ENCODE measurements at places on chromosomes 16 and 17. TPM values are rescaled to one million over a fixed set of nuclear protein-coding genes. Genes with fewer than 3 reads are reported as not detected.

GRCh38 chr17:54408731-54409130 is 491.9 kb upstream of the TOM1L1 start:
- no peaks in the 10 kb centered on the region for H3K36me3 ChIP-seq
- H3K27me3 ChIP-seq, result no peaks in the 10 kb centered on the region
- H3K4me1 ChIP-seq, result no peaks in the 10 kb centered on the region
- no peak for DNase-seq

DNA sequence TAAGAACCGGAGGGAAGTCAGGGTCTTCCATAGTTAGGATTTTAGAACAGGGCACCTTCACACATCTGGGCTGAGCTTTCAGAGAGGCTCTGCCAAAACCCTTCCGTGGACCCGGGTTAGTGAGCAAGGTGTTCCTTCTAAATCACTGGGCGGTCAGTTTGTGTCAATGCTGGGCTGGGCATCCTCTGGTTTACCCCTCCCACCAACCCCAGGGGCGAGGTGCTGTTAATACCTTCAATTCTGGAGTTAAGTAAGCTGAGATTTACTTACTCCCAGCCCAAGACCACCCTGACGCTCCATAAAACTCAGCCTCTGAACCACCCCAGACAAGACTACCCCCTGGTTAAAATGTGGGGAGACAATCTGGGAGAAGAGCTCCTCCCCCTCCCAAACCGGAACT is 1.0 kb downstream of the TMEM92 start:
- H3K27ac ChIP-seq, result no peak overlapping the region
- DNase-seq, result no peak
- peaks cover 9% of the 10 kb centered on the region for H3K4me1 ChIP-seq
- peaks cover 28% of the 10 kb centered on the region for H3K27me3 ChIP-seq
- H3K36me3 ChIP-seq, result no peaks in the 10 kb centered on the region

- H3K27me3 ChIP-seq, result peaks cover 10% of the 10 kb centered on the region
- DNase-seq, result peak; percentile 67
- peaks cover 8% of the 10 kb centered on the region for H3K4me1 ChIP-seq
- H3K36me3 ChIP-seq, result peaks cover 2% of the 10 kb centered on the region
- H3K27ac ChIP-seq, result no peak overlapping the region
Observed at GRCh38 chr16:89574681-89575246, 794 bp upstream of the CPNE7 start.

DNA sequence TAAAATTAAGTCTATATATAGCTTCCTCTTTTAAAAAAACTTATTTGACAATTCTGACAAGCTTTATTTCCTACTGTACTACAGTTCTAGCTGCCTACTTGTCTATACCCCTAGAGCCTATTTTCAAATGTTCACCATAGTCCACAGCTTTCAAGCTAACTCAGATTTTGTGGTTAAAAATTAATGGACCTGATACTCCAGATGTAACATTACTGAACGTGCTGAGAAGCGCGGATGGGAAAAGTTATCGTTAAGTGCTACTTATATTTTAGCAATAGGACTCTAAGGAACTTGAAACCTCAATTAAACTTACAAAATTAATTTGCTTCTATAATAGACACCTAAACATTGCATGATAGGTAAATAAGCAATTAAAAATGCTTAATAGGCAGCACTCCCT is 31.2 kb downstream of the GNA13 start:
- no peak for DNase-seq
- H3K36me3 ChIP-seq, result peaks cover 40% of the 10 kb centered on the region
- peaks cover 79% of the 10 kb centered on the region for H3K4me1 ChIP-seq
- no peaks in the 10 kb centered on the region for H3K27me3 ChIP-seq

GRCh38 chr16:85521552-85522307 is 91.4 kb upstream of the GSE1 start:
- no peak for DNase-seq
- no peak overlapping the region for H3K27ac ChIP-seq
- H3K4me3 ChIP-seq, result no peak overlapping the region
- H3K27me3 ChIP-seq, result no peaks in the 10 kb centered on the region
- no peaks in the 10 kb centered on the region for H3K4me1 ChIP-seq

GRCh38 chr17:74192950-74193781 is 10.3 kb upstream of the RPL38 start:
- H3K27me3 ChIP-seq, result peaks cover 17% of the 10 kb centered on the region
- H3K4me3 ChIP-seq, result no peak overlapping the region
- no peaks in the 10 kb centered on the region for H3K36me3 ChIP-seq
- H3K4me1 ChIP-seq, result peaks cover 1% of the 10 kb centered on the region

DNA sequence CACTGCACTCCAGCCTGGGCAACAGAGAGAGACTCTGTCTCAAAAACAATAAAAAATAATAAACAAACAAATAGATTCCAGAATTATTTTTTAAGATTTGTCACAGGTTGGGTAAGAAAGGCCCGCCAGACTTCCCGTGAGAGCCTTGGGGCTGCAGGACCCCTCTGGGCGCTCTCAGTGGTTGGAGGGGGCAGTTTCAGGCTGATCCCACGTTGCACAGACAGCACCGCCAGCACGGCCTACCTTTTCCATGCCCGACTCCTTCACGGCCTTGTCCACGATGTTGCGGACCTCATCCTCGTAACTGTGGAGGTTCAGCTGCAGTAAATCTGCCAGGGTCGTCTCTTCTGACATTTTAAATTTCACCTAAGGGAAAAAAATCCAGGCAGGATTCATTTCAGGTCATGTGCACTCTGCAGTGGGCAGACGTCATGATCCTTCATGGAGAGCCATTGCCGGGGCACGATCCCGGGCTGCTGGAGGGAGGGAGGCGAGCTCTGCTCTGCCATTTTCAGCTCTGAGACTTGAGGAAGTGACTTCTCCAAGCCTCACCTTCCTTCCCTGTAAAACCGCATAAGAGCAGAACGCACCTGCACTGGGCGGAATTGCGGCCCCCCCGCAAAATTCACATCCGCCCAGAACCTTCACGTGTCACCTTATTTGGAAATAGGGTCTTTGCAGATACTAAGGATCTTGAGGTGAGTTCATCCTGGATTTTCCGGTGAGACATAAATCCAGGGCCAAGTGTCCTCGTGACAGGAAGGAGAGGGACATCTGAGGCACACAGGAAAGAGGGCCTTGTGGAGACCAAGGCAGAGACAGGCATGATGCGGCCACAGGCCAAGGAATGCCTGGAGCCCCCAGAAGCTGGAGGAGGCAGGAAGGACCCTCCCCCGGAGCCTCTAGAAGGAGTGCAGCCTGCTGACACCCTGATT is 66.8 kb downstream of the DNAH17 start:
- no peaks in the 10 kb centered on the region for H3K36me3 ChIP-seq
- H3K4me3 ChIP-seq, result no peak overlapping the region
- H3K27me3 ChIP-seq, result no peaks in the 10 kb centered on the region
- H3K27ac ChIP-seq, result no peak overlapping the region
- H3K4me1 ChIP-seq, result no peaks in the 10 kb centered on the region

DNA sequence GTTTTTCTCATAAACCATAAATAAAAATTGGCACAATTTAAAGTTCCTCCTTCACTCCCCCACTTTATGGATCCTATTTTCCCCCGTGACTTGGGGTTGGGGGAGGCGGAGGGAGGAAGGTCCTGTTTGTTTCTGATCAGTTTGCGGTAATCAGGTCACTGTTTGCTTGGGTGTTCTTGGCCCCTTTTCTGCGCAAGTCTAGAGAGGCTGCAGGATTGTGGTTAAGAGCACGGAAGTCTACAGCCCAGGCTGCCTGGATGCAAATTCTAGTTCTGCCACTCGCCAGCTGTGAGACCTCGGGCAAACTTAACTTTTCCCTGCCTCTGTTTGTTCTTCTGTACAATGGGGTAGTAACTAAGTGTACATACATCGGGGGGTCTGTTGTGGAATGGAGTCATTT is 12.1 kb downstream of the ATP2C2 start:
- no peaks in the 10 kb centered on the region for H3K36me3 ChIP-seq
- no peak overlapping the region for H3K4me3 ChIP-seq
- DNase-seq, result peak; percentile 35
- peaks cover 4% of the 10 kb centered on the region for H3K4me1 ChIP-seq
- H3K27ac ChIP-seq, result no peak overlapping the region

- H3K27me3 ChIP-seq, result no peaks in the 10 kb centered on the region
- peaks cover 23% of the 10 kb centered on the region for H3K4me1 ChIP-seq
- H3K36me3 ChIP-seq, result no peaks in the 10 kb centered on the region
- no peak for DNase-seq
Observed at GRCh38 chr17:15884731-15885130, 60.2 kb upstream of the ADORA2B start.

- no peaks in the 10 kb centered on the region for H3K27me3 ChIP-seq
- no peak overlapping the region for H3K27ac ChIP-seq
- H3K4me3 ChIP-seq, result no peak overlapping the region
- no peaks in the 10 kb centered on the region for H3K36me3 ChIP-seq
- peaks cover 17% of the 10 kb centered on the region for H3K4me1 ChIP-seq
- DNase-seq, result no peak
Observed at GRCh38 chr16:56921571-56921970, 10.4 kb upstream of the HERPUD1 start.

DNA sequence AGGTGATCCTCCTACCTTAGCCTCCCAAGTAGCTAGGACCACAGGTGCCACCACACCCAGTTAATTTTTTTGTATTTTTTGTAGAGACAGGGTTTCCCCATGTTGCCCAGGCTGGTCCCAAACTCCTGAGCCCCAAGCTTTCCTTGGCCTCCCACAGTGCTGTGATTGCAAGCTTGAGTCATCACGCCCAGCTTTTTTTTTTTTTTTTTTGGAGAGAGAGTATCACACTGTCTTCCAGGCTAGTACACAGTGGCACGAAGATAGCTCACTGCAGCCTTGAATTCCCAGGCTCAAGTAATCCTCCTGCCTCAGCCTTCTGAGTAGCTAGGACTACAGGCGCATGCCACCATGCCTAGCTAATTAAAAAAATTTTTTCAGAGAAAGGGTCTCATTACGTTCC is 27.2 kb downstream of the HEATR9 start:
- no peak overlapping the region for H3K27ac ChIP-seq
- no peak overlapping the region for H3K4me3 ChIP-seq
- no peaks in the 10 kb centered on the region for H3K27me3 ChIP-seq
- peaks cover 64% of the 10 kb centered on the region for H3K36me3 ChIP-seq

ENKD1 gene
- total RNA-seq, result 8.9 TPM

ICAM2 gene
- total RNA-seq, result 53.3 TPM

WFDC1 gene
- not detected for total RNA-seq

JUP gene
- total RNA-seq, result 1.8 TPM

Measured in activated CD8-positive, alpha-beta T cell treated with anti-CD3 and anti-CD28 coated beads for 36 hours (primary cell).